ENCODE measurements at places on chromosomes 3 and 15.

DNA sequence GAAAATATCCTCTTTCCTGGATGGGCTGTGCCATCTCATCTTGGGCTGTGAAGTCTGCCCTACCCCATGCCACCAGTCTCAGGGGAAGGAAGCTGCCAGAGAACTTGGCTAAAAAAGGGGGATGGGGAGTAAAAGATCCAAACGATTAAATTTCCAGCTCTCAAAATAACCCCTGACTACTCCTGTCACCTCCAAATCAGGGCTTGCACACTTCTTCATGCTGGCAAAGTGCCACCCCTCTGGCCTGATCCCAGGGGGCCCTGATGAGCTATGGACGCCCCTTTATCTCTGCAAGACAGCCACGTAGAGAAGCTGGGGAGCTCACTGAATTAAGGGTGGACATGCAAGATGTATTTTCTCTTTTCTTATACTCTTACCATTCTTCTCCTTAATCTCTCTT lies 1.2 kb upstream of the MLF1 start:
- DNase-seq, result no peak

GRCh38 chr3:195254454-195255175 lies 16.3 kb downstream of the XXYLT1 start:
- no peak for DNase-seq

DNA sequence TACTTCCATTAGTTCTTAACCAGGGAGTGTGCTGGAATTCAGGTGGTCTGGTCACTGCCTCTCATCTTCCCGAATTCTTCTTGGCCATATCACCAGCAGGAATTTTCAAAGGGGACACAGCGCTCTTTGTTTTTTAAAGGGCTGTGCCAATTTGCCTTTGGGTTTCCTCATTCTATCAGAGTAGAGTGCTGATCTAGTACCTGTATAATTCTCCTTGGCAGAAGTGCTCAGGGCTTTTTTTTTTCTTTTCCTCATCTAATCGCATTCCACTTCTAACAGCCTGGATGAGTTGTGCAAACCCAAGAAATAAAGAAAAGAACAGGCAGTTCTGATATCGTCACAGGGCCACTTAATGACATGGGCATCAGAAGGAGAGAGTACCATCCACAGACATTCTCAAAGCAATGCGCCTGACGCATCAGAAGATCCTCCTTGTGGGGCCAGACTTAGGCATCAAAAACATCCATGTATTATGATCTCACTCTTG lies 121.0 kb downstream of the ASB7 start:
- DNase-seq, result no peak

DNA sequence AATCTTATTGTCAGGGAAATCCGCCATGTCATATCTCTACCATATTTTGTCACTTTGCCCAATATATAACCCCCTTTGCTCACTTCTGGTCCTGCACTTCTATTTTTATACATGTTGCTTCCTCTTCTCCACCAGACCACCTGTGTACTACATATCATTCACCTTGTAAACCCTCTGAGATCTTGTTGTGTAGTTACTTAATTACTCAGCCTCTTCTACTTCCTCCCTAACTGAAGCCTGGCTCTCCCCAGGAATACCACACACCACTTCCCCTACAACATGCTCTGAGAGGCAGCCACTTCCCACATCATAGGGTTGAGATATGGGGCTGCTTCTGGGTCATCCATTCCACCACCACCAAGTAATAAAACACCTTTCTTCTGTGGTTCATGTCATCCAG lies 10.0 kb downstream of the HEXA start:
- no peak for DNase-seq

GRCh38 chr15:68986322-68986721 lies 28.2 kb upstream of the NOX5 start:
- no peak for DNase-seq

- DNase-seq, result no peak
Measured at GRCh38 chr3:136730595-136731273, 21.4 kb downstream of the STAG1 start.

DNA sequence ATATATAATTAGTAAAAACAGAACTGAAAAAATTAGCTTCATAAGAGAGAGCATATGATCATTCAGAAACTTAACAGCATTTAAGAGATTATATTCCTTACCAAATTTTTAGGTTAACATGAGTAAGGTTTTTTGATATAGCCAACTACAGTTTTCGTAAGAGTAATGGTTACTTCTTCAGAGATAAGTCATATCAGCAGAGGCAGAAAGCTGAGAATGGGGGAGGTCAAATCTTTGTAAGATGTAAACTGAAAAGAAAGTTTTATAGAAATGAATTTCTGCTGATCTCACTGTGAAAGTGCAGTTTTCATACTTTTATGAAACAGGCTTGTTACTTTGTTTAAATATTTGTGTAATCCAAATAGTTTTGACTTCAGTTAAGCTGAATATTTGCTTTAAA lies 193.3 kb downstream of the ZBTB20 start:
- DNase-seq, result no peak

- no peak for DNase-seq
Measured at GRCh38 chr3:112778353-112778948, 68.2 kb downstream of the CD200R1L start.

- no peak for DNase-seq
Measured at GRCh38 chr3:112394003-112394640, 61.2 kb downstream of the CD200 start.

GRCh38 chr3:45041666-45042065 lies 15.6 kb downstream of the CLEC3B start:
- DNase-seq, result no peak

GRCh38 chr3:157335233-157336076 lies 101.2 kb upstream of the PTX3 start:
- DNase-seq, result no peak

- DNase-seq, result no peak
Measured at GRCh38 chr3:125104639-125105038, 48.8 kb upstream of the HEG1 start.

DNA sequence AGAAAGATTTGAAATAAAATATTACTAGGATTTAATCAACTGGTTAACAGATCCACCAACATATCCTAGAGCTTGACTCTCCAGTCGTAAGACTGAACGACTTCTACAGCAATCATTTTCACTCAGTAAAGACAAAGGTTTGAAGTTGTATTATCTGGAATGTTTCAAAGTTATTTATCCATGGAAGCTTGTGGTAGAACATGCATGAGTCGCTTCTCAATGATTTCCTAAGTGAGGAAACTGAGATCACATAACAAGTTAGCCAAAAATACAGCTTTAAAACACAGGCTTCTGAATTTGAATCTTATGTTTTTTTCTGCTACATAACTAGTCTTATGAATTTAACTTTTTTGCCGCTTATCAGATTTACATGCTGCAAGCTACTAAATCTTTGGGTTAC lies 241.8 kb downstream of the FOXP1 start:
- DNase-seq, result no peak

- no peak for DNase-seq
Measured at GRCh38 chr3:119600732-119601131, 3.0 kb downstream of the PLA1A start.

GRCh38 chr3:177490626-177491025 lies 293.3 kb upstream of the TBL1XR1 start:
- no peak for DNase-seq

DNA sequence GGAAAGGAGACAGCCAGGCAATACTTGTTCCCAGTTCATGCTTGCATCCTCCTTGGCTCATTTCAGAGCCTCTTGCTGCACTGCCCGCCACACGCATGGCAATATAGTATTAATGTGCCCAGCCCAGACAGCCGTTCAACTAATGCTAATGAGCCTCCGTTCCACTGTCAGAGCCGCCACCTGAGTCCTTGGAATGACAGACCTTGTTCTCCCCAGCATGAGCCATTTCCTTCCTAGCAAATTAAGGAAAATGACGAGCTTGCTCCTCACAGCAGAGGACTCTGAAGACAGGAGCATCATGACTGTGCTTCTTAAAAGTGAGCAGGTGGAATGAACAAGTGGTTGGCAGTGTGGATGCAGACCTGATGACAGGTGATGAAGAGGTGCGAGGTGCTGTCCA lies 10.8 kb upstream of the LRRC15 start:
- no peak for DNase-seq

DNA sequence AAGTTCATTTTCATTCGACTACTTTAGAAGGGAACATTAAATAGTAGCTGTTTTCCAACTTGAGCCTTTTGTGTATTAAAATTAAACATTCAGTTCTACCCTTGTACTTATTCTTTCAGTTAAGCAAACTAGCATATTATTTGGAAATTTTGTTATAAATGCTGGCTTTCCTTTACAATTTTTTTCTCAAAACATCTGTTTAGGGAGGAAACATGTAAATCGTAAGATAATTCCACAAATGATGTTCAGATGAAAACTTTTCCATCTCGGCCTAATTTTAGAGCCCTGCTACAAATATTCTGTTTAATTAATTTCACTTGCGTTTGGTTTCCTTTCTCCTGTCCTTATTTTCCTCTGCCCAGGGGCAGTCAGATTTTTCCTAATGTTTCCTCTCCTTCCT lies 476.2 kb upstream of the RGMA start:
- DNase-seq, result no peak

GRCh38 chr3:49937090-49937489 lies 2.9 kb upstream of the RBM6 start:
- no peak for DNase-seq

- peak; percentile 65 for DNase-seq
Measured at GRCh38 chr15:69478259-69478781, 25.7 kb downstream of the RPLP1 start.

DNA sequence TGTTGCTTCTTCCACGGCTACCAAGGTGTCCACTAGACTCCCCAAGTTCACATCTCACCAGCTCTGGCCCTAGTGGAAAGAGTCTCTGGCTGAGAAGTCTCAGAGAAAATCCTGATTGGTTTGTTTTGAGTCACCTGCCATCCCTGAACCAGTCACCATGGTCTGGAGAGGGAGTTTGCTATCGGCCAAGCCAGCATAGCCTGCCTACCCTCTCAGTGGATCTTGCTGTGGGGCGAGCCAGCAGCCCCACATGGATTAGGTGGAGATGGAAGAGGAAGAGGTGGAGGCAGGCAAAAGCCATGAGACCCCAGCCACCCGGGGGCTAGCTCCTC lies 48.1 kb upstream of the FLNB start:
- DNase-seq, result no peak

- peak; percentile 89 for DNase-seq
Measured at GRCh38 chr15:40102897-40103858, 5.5 kb downstream of the BMF start.

GRCh38 chr3:58021072-58021959 lies 13.1 kb downstream of the FLNB start:
- no peak for DNase-seq

DNA sequence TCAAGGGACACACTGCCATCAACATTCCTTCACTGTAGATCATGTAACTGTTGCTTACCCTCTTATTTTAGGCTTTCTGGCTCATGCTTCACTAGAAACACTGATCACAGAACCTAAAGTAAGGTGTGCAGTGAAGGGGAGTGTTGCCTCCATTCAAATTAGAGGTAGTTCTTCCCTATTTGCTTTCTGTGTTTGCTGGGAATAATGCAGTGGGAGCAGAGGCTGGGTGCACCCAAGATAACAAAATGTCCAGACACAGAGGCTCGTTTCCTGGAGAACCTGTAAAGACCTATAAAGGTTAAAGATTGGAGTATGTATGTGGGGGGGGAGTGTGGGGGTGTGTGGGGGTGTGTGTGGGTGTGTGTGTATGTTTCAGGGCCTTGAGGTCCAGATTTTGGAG lies 2.1 kb upstream of the CLDN18 start:
- DNase-seq, result no peak

Data from SHP77 treated with DMSO at 0.1 percent for 48 hours (cell line).